Cerebellar cortex (tissue), 1 donor: ENCODE measurements at places on chromosomes 4 and X.

DNA sequence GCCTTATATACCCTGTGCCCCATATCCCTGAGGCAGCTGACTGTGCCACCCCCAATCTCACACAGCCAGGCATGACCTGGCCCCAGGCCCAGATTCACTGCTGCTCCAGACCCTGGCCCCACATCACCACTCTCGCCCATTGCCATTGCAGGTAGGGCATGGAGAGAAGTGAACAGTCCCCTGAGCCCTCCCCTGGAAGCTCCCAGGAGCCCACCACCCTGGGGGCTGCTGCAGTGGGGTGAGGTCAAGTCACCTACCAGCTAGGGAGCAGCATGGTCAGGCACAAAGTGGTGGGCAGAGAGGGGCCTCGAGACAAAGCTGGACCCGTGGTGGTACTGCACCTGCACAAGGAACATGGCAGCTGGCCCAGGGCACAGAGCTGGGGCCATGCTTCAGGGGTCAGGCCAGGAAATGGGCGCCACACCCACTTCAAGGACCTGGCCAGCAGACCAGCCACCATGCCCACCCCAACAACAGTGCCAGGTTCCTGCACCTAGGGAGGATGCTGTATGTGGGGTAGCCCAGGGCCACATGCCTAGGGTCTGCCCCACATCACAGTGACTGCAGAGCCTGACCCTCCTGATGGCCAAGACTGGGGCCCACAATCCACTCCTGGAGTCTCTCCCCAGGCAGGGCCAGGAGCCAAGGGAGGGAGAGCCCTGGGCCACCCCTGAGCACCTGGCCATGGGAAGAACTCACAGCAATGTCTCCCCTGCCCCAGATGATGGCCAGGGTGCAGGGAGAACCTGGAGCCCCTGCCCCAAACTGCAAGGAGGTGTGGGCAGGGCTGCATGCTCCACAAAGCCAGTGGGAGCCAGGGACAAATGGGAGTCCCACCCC, 58.5 kb downstream of the COX18 start:
- DNase-seq: no peak

DNA sequence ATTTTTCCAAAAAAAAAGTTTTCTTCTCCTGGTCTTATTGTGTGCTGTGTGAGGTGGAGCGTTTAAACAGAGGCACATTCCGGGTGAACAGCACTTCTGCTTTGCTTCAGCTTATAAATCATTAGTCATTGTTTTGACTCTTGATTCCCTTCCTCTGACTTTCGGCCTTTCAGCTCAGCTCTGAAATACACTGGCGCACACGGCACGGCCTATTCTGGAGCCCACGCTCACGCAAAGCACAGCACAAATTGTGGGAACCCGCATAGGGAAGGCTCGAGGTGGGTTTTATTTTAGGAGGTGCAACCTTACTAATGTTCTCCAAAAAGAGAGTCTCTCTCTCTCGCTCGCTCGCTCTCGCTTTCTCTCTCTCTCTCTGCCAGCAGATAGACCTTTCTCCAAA, 4.0 kb downstream of the POU3F4 start:
- DNase-seq: no peak

DNA sequence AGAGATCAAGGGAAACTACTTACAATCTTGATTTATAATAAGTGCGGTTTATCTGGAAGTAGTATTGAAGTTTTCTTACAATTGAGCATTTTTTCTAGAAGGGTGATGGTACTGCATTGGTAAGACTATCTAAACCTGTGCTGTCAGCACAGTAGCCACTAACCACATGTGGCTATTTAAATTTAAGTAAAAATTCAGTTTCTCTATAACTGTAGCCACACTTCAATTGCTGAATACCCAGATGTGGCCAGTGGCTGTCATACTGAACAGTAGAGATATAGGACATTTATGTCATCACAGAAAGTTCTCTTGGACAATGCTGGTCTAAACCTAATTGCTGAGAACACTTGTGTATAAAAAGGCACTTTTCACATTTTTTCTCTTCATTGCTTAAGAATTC, 222.7 kb downstream of the CBR4 start:
- no peak for DNase-seq

GRCh38 chr4:39030725-39031124, 1.5 kb downstream of the TMEM156 start:
- DNase-seq: no peak

- DNase-seq: no peak
These were observed 61.8 kb downstream of the SMARCA5 start for GRCh38 chr4:143575331-143575730.

DNA sequence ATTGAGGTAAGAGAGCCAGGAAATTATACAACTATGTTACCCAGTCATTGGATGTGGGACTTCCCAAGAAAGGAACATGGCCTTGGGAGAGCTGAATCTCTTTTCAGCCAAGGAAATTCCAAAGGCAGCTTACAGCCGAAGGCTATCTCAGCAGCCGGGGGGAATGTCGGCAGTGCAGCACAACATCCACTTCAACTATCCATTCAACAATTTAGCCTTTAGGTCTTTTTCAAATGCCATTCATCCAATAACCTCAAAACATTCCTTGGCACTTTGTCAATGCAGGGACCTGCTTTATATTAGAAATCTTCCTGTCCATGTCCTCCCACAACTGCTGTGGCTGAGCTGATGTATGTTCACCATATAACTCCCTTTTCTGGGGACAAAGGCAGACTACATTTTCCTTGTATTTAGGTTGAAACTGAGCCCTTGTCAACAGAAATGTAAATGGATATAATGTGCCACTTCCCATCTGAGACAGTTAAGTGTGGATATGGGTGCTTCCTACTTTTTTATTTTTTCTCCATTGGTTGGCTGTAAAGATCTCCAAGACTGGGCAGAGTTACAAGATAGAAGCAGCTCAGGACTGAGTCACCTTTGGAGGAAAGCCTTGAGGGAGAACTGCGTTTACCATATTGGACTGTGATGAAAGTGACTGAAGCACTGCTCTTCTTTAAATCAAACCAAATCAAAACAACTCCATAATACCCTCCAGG, 94.8 kb downstream of the GPRIN3 start:
- DNase-seq: peak; percentile 24
